ENCODE measurements at places on chromosomes 3 and 15. TPM values are rescaled to one million over a fixed set of nuclear protein-coding genes. Genes with fewer than 3 reads are reported as not detected.

DNA sequence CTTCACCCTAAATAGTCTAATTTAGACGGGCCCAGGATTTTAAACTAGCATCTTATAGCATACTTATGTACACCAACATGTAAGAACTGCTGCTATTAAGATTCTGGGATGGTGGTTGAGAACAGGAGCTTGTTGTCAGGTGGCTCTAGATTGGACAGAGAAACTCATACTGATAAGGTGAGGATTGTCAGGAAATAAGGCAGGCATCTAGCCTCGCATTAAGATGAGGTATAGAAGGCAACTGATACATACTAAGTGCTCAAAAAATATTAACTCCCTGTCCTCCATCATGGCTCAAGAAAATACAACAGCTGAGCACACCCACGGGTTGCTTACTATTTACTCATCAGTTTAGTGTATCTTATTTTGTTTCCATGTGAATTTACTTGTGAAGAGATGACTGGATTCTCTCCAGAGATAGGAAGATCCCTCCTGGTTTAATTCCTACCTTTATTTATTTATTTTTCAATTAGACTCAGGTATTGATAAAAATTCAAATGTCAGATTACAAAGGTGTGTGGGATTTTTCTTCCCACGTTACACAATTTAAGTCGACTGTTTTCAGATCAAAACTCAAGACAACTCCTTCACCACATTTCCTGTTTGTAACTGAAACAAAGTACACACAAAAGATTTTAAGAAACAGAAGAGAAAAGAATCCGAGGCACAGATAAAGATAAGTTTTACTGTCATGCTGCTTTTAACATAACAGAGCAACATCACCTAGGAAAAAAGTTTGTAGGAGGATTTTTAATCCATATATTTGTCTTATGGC is at the start of gene TRAT1:
TSS of gene TRAT1 (plus strand) at position 664 of the 775 bp plus-strand sequence. CDS start 142 bp downstream, outside the sequence.
- DNase-seq = no peak

DNA sequence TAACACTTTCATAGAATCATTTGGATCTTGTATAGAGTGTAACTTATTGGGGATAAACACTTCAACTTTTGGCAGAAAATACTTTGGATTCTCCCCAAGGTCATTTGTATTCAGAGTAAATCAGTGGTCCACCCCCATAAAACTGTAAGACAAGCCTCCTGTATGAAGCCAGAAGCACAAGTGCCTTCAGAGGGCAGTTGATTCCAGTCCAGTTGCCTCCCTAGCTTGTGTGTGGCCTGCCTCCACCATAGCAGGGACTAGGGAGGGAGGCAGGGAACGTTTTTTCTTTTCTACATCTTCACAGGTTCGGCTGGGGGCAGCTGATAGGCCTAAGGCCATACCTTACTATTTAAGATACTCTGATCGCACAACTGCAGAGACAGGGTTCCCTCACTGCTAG is 11.6 kb downstream of the GORASP1 start:
- DNase-seq = no peak

- DNase-seq = no peak
Observed at GRCh38 chr15:28892789-28893610, 7.2 kb downstream of the APBA2 start.

- DNase-seq = no peak
Observed at GRCh38 chr3:150806185-150806835, 43.3 kb upstream of the SIAH2 start.

The CHDH gene
- total RNA-seq = 11.0 TPM
